Activated CD4-positive, alpha-beta T cell treated with anti-CD3 and anti-CD28 coated beads, Interleukin-2, Interleukin-6, amounts not matched to agents 100 ng/mL and 50 ng/mL, durations not matched to agents 16 hours and 8 hours (primary cell): ENCODE measurements at places on chromosomes 7 and 10.

GRCh38 chr10:89153971-89154370 is 53.1 kb downstream of the CH25H start:
- DNase-seq = no peak

- DNase-seq = no peak
Observed at GRCh38 chr10:45625879-45626278, 46.7 kb downstream of the ZFAND4 start.

GRCh38 chr10:91556691-91557566 is 75.9 kb downstream of the PPP1R3C start:
- no peak for DNase-seq

- DNase-seq = no peak
Observed at GRCh38 chr10:128739930-128740329, 613.7 kb upstream of the MKI67 start.

DNA sequence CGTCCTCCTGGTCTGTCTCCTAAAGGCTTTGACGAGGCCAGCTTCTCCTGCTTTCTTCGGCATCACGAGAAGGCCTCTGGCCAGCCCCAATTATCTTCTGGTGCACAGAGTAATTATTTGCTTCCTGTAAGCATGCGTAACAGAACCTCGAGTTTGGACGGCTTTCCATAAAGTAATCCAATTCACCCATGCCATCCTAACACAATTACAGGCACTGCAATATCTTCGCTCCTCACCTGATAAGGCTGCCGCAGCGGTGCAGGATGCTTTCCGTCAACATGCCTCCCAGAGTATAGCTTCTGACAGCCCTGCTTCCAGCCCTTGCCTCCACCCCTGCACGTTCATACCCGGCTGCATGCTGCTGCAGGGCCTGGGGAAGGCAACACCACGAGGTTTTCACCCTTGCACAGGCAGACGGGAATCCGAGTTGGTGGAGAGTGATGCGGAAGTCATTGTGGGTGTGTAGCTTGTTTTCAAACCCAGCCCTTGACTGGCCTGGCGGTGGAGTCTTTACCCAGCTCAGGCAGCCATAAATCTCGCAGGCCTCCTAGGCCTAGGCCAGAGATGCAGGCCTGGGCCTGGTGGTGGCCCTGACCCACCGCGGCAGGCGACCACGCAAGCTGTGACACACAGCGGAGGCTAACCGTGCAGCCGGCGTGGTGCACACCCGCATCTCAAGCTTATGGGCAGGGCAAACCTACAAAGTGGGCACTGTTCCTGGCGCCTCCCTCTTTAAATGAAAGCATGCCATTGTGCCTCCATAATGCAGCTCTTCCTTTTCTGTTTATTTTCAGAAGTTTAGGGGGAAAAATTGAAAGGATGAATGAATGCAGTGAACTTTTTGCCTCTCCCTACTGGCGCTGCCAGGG is 12.7 kb downstream of the EBF3 start:
- no peak for DNase-seq

GRCh38 chr10:62851442-62851841 is 35.3 kb upstream of the EGR2 start:
- DNase-seq = peak; percentile 34

DNA sequence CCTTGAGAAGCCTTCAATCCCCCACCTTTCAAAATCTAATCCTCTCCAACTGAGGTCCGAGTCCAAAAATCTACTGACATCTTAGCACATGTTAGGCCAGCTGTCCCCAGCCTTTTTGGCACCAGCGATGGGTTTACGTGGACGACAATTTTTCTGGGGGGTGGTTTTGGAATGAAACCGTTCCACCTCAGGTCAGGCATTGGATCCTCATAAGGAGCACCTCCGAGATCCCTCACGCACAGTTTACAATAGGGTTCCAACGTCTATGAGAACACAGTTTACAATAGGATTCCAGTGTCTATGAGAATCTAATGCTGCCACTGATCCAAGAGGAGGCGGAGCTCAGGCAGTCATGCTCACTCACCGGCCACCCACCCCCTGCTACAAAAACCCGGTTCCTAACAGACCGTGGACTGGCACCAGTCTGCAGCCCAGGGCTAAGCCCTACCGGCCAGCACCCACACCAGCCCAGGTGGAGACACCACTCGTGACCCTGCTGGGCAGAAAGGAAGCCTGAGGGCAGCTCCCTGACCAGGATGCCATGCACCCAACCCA is 107.6 kb downstream of the DIP2C start:
- DNase-seq = no peak

DNA sequence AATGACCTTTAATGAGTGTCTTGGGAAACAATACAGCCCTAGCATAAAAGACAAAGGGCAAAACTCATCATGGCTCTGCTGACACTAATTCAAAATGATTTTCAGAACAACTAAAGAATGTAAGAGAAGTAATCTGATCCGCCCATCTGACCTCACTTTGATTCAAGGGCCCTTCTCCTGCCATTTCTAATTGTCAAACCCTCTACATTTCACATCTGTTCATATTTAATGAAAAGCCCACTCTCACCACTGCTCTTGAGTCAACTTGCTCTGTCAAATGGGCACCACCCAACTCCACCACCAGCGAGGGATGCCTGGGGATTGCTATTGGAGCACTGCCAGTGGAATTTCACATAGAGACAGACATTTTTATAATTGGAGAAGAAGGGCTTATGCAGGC is 639.2 kb downstream of the KCNMA1 start:
- DNase-seq = no peak

- DNase-seq = no peak
Observed at GRCh38 chr10:128084364-128084763, 41.9 kb downstream of the MKI67 start.

DNA sequence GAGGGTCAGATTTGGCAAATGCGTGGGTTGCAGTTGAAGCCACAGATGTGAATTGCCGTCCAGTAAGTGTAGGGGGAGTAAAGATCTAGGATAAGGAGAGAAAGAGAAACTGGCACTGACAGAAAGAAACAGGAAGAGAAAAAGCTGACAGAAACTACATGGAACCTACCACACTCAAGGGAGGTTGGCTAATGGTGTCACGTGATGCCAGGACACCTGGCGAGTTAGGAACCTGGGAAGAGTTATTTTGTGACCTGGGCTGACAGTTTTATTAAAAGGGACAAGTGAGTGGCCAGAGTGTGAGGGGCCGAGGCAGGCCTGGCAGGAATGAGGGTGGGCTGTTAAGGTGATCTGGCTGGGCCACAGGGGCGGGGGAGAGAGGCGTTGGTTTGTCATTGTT is 188.7 kb downstream of the ADARB2 start:
- DNase-seq = no peak

DNA sequence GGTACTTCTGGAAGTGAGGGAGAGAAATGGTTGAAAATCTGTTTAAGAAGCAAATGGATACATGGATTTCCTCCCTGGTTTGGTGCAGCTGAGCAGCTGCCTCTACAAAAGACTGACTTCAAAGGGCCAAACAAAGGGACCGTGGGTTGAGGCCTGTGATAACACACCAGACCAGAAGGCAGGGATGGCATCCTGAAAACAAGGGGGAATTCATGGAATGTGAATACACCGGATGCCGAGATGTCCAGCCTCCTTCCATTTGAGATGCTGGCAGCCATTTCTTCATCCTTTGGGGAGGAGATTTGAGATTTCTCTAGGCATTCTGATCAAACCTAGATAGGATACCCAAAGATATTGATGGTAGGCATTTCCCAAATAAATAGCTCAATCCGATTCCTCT is 36.9 kb downstream of the TAF3 start:
- DNase-seq = no peak

DNA sequence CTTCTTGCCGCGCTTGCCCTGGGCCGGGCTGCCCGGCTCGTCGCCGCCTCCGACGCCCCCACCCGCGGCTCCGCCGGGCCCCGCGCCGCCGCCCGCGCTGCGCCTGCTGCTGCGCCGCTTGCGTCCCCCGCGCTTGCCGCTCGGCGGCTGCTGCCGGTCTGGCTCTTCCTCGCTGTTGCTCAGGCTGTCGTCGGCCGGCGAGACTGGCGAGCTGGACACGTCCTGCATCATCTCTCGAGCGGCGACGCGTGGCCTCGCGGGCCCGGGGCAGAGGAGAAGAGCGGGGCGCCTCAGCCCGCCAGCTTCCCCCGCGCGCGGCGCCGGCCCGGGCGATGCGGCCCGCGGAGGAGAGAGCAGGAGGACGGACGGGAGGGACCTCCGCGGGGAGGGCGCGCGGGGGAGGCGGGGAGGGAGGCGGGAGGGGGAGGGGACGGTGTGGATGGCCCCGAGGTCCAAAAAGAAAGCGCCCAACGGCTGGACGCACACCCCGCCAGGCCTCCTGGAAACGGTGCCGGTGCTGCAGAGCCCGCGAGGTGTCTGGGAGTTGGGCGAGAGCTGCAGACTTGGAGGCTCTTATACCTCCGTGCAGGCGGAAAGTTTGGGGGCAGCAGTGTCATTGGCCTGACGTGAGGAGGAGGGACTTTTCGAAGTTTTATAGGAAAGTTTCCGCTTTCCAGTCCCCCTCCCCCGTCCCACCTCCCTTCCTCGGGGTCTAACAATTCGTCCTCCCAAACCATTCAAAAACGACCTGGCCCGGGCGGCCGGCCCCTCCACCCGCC is at the start of gene TWIST1:
TSS of gene TWIST1 (minus strand) at position 546 of the 779 bp plus-strand sequence. CDS start at position 231, 315 bp downstream.
- DNase-seq = no peak

GRCh38 chr10:131435232-131435631 is 123.7 kb upstream of the TCERG1L start:
- no peak for DNase-seq

- no peak for DNase-seq
Observed at GRCh38 chr10:116831790-116832189, 17.5 kb upstream of the ENO4 start.

DNA sequence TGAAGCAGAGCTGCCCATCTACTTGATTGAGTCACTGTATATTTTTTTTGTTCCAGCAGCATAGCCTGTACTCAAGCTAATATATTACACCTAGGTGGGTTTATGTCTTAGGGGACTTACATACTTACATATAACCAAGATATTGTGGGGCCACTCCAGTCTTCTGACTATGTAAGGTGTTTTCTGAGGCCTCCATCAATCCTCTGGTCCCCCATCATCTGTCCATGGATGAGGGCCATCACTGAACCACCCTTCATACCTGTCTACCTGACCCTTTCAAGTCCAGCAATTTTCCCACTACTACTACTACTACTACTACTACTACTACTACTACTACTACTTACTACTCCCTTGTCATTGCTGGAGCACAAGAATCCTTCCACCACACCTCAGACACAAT is 3.2 kb upstream of the FAM241B start:
- DNase-seq = no peak

GRCh38 chr10:118569882-118570252 is 25.6 kb downstream of the PRLHR start:
- DNase-seq = no peak

GRCh38 chr10:102451105-102451969 is at the start of gene C10orf95:
Gene C10orf95 (minus strand): TSS chr10:102451543. CDS start chr10:102451093, 450 bp downstream.
- DNase-seq = no peak

DNA sequence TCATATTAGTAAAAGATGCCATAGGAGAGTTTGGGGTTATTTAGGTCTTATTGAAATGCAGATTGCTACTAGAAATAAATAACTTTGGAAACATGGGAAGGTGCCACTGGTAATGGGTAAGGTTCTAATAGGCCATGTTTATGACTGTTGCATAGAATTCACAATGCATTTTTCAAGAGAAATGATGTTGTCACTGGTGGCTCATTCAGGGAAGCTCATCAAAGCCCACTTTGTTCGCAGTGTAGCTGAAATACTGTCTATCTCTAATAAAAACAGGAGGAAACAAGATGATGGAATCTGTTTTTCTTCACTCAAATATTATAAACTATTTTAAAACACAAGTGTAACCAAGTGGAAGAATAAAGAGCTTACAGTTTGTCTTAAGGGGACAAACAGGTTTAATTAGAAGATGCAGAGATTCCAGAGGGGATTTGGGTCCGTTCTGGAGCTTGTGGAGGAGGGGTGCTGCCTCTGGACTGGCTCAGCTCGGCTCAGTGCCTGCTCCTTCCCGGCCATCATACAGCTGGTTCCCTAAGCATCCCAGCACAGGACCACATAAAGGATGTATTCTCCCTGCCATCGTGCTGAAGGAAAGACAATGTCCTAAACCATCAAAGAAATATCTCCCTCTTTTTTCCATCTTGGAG is 20.4 kb downstream of the OPALIN start:
- DNase-seq = no peak

DNA sequence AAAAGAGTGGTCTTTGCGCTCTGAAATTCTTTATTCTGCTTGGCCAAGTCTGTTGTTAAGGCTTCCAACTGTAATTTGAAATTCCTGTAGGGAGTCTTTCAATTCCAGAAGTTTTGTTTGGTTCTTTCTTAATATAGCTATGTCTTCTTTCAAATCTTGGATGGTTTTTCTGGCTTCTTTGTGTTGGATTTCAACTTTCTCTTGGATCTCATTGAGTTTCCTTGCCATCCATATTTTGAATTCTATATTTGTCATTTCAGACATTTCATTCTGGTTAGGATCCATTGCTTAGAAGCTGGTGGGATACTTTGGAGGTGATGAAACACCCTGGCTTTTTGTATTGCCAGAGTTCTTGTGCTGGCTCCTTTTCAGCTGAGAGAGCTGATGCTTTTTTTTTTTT is 55.5 kb downstream of the ZNF783 start:
- no peak for DNase-seq

GRCh38 chr10:30056281-30056680 is 3.1 kb downstream of the JCAD start:
- DNase-seq = no peak

DNA sequence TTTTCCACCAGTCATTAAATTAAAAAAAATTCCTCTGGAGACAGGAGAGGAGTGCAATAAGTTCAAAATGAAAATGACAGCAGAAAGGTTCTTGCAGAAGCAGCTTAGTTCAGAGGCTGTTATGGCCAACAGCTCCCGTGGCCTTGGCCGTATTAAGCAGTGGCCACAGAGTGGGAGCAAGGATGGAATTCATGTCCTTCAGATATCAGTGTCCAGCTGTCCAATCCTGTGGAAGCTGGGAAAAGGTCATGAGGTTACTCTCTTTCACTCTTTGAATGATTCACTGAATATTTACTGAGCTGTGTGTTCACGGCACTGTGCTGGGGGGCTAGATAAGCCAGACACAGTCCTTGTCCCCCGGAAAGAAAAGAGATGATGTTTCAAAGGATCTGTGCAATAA is 231.8 kb downstream of the BMPER start:
- no peak for DNase-seq

GRCh38 chr7:5237286-5237685 is 45.5 kb upstream of the SLC29A4 start:
- DNase-seq = no peak
